ENCODE measurements at places on chromosomes 11 and 22.

DNA sequence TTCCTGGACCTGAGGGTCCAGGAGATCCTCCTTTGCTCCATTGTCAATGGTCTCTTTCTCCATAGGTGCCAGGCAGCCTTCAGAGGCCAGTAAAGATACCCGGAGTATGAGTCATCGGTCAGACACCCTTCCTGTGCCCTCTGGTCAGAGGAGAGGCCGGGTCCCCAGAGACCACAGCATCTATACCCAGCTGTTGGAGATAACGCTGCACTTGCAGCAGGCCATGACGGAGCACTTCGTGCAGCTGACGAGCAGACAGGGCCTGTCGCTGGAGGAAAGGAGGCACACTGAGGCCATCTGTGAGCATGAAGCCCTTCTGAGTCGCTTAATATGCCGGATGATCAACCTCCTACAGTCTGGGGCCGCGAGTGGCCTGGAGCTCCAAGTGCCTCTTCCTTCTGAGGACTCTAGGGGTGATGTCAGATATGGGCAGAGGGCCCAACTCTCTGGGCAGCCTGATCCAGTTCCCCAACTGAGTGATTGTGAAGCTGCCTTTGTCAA is at the start of gene ACCSL:
Gene ACCSL, plus strand, starts transcription at position 51 of the 501 bp plus-strand sequence. Its CDS starts 56 bp downstream, at position 107.
- no peak for DNase-seq

GRCh38 chr11:15430381-15430780 is 315.7 kb downstream of the INSC start:
- DNase-seq, result no peak

DNA sequence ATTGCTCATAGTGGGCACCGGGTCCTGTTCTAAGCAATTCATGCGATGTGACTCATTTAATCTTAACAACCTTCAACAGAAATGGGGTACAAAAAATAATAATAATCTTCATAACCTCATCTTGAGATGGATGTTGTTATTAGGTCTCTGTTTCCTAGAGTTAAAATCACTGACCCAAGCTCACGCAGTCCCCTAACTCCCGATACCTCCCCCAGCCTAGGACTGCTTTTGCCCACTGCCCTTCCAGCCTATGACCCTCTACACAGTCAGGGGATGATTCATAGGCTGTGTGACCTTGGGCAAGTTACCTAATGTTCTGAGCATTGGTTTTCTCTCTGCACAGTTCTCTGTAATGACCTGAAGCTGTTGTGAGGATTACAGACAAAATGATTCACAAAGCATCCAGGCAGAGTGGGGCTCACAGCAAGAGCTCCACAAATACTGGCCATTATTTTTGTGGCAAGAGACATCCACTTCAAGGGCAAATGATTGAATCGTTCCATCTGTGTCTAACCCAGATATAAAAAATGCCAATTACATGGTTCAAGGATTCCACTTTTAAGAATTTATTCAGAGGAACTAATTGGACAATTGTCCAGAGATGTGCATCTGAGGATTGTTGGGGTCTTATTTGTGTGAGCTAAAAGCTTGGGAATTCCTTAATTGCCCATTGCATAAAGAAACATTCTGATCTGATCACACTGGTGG is 20.0 kb downstream of the MTFP1 start:
- DNase-seq, result no peak

DNA sequence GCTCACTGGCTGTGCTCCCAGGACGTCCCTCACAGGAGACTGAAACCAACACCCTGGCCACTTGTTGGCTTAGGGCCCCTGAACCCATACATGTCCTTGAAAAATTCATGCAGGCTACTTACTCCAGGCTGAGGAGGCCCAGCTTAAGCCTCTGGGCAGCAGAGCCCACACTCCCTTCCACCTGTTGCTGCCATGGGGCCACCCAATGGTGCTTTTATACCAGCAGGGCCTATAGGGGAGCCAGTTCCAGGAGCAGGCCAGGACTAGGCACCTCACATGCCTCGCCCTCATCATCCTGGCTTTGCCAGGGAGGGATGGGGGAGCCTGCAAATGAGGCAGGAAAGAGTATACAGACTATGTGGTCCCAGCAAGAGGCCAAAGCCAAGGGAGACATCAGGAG is 181.7 kb upstream of the NECTIN1 start:
- DNase-seq, result no peak

DNA sequence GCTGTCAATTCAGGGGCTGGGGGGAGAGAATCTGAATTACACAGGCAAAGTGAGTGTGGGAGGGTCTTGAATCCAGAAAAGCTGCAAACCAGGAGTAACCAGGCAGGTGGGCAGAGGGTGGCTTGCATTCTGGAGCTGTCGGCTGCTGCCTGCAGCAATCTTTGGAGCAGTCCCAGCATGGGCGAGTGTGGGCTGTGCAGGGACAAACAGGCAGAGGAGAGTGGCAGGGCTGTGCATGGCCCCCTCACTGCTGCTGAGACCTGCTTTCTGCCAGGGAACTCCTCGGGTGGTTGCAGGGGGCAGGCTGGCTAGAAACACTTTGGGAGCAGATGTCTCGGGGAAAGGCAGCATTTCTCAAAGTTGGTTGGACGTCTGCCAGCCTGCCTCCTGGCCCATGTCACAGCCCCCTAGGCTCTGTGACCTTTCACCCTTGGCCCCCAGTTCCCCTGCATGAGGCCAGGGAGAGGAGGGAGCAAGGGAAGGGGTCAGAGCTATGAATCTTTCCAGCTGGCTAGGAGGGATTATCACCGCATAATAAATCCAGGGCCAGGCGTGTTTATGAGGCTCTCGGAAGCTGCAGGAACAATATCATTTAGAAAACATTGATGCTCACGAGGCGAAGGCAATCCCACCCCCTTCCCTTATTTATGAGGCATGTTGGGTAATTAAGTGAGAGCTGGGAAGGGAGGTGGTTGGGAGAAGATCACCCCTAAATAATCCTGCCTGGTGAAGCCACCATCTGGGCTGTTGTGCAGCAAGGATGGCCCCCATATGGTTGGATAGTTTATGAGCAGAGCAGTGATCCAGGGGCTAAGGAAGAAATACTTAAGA is 212.3 kb upstream of the NCAM1 start:
- no peak for DNase-seq

DNA sequence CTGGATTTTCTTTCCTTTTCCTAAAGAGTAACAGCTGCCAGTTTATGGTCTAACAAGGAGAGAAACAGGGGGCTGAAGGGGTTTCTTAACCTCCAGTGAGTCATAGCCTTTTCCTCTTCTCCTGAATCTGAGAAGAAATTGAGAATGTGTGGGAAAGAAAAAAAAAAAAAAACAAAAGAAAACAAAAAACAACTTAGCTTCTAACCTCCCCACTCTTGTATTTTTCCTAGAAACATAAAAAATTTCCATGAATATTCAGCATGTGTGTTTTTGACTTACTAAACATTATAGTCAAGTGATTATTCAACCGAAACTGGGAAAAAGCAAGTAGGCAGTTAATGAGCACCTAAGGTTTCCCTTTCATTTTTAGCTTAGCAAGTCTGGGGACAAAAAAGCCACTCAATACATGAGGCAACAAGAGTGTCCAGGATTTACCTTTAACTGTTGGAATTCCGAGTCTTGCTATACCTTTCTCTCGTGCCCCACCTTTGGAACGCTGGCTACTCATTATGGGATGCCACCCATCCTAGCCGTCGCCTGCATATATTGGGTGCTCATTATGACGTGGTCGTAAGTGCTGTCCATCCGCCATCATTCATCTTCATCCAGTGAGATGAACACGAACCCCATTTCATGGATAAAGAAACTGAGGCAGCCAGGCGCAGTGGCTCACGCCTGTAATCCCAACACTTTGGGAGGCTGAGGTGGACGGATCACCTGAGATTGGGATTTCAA is 2.4 kb downstream of the ASPHD2 start:
- DNase-seq, result no peak

GRCh38 chr11:66221726-66222236 is 46.7 kb upstream of the RAB1B start:
- no peak for DNase-seq

DNA sequence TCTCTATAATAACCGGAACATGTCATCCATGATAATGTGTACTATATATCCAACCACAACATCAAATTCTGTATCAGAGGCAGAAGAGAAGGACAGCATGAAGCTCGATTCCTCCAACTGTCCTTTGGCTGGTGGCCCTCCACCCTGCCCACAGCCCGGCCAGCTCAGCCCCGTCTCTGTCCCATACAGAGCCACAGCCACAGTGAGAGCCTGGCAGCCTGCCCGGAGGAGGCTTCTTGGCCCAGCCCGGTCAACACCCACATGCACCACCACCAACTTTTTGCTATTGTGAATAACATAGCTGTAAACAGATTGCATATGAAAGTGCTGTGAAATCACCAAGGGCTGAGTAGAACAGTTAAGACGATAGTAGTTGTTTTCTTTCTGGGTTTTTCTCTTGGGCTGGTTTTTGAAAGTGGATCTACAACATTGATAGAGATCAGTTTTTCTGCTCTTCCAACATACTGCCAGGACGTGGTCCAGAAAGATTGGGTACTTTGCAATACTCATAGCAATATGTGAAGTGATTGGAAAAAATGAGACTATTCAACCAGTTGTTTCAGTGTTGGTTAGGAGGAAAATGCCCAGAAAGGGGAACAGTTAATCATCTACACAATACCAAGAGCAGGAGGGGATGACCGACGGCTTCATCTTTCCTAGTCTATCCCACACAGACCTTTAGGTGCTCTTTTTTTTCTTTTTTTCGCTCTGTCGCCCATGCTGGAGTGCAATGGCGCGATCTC is 6.9 kb upstream of the TUBA8 start:
- DNase-seq, result no peak
